ENCODE measurements at places on chromosomes 1 and 21.

DNA sequence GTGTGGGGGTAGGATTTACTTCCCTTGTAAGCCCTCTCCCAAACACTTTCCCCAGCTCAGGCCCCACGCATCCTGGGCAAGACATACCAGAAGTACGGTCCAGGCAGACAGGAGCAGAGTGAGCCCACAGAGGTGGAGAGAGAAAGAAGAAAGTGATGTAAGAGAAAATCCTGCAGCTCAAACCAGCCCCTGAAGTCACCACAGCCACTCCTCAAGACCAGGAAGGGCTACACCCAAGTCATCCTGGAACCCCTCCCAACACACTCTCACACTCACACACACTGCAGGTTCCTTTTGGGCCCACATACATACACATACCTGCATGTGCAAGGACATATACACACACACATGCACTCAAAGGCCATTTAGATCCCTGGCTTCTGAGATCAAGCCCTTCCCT lies 106.8 kb downstream of the SYT2 start:
- no peak for DNase-seq

GRCh38 chr1:150268705-150269403 lies at the start of gene APH1A:
Gene APH1A, minus strand, starts transcription at chr1:150269016. Its CDS starts 206 bp downstream, at chr1:150268810.
- peak; percentile 98 for DNase-seq

- DNase-seq: no peak
Measured at GRCh38 chr1:23194119-23194984, 22.9 kb downstream of the HTR1D start.

- no peak for DNase-seq
Measured at GRCh38 chr1:94115900-94116436, 5.0 kb downstream of the ABCA4 start.

- no peak for DNase-seq
Measured at GRCh38 chr21:26409735-26410134, 163.4 kb downstream of the CYYR1 start.

- no peak for DNase-seq
Measured at GRCh38 chr1:151968058-151968457, 25.6 kb downstream of the S100A10 start.

- no peak for DNase-seq
Measured at GRCh38 chr1:63368131-63368530, 704 bp downstream of the ALG6 start.

GRCh38 chr1:36755303-36756230 lies 272.9 kb upstream of the CSF3R start:
- DNase-seq: no peak

GRCh38 chr1:22443332-22443731 lies 8.3 kb upstream of the ZBTB40 start:
- no peak for DNase-seq

DNA sequence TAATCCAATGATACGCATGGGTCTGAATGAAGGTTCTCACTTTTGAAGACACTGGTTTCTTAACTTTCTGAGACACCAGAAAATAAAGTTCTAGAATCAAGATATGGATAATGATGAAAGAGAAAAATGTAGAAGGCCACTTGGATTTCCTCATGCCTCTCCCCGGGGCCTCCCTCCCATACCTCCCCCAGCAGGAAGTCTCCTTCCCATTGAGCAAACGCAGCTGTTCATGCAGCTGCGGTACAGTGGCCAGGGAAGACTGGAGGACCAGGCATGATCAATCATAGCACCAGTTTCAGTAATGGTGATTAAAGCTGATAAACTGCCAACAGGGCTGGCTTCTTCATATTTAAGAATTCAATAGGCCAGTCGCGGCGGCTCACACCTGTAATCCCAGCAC lies 10.9 kb upstream of the UBR4 start:
- DNase-seq: no peak

Measured in muscle of back (tissue), 13 donors.